ENCODE measurements at places on chromosomes 2 and 18.

- no peak for DNase-seq
Measured at GRCh38 chr2:105919191-105919811, 174.6 kb downstream of the NCK2 start.

DNA sequence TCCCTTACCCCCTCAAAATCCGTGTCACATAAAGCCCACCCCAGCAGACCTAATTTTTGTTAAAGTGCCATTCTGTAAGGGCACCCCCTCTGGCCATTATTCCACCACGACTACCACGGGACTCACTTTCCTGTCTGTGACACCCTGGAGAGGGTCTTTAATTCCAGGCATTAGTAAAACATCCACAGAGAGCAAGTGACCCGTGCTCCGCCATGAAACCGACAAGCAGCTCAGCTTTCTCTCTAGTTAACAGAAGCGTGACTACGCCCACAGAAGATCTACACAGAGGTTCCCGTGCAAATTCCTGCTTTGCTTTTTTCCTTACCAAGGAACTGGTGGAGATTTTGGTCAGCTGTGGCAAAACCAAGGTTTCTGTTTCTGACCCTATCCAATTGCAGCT lies 4.4 kb downstream of the SIGLEC15 start:
- no peak for DNase-seq

DNA sequence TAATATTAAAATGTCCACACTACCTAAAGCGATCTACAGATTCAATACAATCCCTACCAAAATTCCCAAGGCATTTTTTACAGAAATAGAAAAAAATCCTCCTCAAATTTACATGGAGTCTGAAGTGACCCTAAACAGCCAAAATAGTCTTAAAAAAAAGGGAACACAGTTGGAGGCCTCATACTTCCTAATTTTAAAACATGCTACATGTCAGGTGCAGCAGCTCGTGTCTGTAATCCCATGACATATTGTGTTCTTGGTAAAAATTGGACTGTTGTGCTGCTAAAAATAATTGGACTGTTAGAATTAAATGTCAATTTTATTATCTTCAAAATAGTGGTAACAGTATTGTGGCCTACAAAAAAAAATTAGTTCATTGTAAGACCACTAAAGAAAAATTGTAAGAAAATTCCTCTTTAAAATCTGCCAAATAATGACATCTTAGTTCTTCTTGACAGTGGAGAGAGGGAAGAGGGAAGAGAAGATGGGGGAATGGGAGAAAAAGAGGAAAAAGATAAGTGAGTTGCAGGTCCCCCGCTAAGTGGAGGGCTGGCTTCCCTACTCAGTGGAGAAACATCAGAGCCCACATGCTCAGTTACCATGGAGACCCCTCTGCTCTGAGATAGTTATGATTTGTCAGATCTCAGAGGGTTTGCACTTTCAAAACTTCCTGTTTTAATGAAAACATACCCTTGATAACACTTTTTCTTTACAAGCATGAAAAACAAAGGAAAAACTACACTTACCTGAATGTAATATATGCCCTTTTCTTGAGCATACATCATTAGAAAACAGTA lies 46.5 kb downstream of the UNC50 start:
- DNase-seq: no peak

- no peak for DNase-seq
Measured at GRCh38 chr18:54388203-54389142, 30.8 kb downstream of the C18orf54 start.

- no peak for DNase-seq
Measured at GRCh38 chr2:233807966-233808935, 30.1 kb downstream of the MROH2A start.

DNA sequence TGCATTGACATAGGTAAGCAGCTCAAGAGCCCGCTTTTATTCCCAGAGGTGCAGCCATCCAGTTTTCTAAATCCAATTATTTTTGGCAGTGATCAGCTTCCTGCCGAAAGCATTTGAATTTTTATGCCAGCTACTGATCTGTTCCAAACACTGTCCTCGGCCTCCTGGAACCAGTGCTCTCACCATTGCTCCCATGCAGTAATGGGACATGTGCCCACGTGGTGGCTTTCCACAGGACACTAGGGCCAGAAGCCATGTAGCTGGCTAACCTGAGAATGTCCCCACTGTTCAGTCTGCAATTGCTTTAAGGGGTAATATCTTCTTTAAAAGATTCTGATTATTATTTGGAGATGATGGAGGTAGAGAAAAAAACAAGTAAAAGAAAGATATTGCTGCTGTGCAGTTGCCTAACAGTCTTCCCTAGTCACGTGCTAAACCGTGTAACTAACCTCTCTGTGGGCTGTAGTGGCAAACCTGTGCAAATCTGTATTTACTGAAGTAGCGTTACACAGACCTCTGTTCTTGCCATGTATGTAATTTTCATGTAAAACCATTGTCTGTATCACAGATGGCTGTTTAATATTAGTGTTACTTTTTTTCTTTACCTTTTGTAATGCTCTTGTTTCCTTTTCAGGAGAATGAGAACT lies 13.0 kb downstream of the GRHL1 start:
- no peak for DNase-seq

DNA sequence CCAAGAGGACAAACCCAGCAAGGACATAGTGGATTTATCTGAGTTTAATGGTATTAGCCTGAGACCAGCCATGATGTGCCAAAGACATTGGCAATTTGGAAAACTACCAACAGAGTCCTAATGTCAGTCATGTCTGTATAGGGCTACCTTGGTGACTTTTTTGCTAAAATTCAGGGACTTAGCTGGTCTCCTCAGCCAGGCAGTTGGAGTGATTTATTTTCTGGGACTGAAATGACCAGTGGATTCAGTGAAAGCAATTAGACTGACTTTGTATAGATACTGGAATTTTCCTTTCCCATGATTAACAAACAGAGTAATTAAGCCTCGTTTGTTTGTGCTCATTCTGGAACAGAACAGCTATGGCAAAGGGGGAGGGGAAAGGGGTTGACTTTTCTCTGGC lies 55.0 kb downstream of the LYPD6 start:
- DNase-seq: no peak

DNA sequence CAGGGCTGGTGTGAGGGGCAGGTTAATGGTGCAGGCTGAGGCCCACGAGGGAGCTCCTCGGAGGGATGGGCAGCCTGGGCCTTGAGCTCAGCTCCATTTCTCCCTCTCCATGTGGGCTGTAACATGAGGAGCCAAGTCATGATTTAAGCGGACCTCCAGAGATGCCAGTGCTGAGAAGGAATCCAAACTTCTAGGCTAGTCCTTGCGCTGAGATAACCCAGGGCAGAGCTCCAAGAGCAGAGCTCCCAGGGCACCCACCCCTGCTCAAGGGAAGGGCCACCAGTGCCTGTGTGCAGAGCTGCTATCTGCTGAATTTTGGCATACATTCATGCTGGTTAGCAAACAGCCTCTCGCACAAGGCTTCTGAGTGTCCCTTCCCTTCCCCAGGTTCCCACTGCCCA lies 95.1 kb downstream of the MRO start:
- no peak for DNase-seq

GRCh38 chr2:168345601-168346000 lies 98.2 kb upstream of the STK39 start:
- no peak for DNase-seq

- DNase-seq: no peak
Measured at GRCh38 chr2:527581-527980, 149.6 kb downstream of the TMEM18 start.

DNA sequence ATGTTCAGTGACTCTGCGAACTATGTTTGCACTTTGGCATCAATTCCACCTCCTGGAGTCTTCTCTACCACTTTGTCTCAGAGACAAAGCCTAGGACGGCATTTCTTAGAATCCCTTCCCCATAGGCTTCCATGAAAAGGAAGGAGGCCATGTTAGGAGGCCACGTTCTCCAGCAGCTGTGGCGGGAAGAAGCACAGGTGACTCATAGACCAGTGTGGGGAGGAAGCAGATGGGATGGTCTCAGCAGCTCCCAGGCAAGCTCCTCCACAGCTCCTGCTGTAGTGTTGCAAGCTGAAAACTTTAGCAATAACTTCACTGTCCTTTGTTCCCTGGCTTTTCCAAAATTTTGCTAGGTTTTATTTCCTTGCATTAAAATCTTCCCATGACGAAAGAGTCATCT lies 781.3 kb upstream of the ID2 start:
- DNase-seq: no peak

DNA sequence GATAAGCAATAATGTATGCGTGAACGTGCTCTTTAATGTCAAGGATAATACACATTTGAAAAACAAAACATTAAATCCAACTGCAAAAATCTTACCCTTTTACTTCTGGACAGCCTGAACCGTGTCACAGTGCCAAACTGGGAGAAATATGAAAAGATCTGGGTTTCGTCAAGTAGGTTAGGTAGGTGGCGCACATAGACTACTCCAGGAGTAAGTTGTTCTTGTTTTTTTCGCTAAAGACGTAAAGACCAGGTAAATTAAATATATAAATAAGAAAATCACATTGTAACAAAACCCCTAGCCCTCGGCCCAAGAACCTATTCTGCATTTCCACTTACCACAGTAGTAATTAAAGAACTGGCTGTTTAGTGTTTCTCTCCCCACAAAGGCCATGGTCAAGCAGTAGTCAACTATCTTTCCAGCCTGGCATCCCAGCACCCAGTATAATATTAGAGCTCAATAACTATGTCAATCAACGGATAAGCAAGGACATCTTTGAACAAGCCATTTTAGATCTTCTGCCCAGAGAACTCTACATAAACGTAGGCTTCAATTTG lies 1.1 kb downstream of the NIFK start:
- no peak for DNase-seq

- no peak for DNase-seq
Measured at GRCh38 chr2:110677080-110677479, 783 bp downstream of the BUB1 start.

- no peak for DNase-seq
Measured at GRCh38 chr18:7458884-7459283, 108.2 kb upstream of the PTPRM start.

- DNase-seq: no peak
Measured at GRCh38 chr18:10365901-10366300, 88.5 kb upstream of the APCDD1 start.

- no peak for DNase-seq
Measured at GRCh38 chr2:208545403-208546042, 138.9 kb downstream of the PTH2R start.

DNA sequence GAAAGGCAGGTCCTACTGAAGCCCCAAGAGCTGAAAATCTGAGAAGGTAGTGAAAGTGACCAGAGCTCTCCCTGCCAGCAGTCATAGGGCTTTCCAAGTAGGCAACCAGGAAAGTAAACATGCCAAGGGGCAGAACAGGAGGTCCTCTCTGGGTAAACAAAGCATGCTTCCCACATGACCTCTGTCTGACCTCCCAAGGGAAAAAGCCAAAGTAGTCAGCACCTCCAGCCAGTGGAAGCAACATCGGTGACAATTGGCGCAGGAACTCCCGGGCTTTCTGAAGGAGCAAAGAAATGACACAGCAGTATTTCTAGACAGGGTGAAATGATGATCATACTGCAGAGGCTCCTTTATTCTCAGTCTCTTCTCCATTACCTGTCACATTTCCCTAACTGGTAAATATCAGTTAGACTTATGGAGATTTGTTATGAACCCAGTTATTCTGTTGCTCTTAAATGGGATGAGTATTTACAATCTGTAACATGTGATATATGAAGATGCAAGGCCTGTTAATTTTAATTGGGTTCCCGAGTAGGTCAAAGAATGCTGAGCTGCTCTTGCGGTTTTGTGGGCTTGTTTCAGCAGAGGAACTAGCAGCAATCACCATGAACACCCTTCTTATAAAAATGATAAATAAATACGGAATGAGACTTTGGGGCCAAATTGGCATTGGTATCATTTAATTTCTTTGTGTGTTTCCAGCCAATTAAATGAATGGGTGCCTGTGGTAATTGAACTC lies 321.0 kb downstream of the RND3 start:
- DNase-seq: no peak

DNA sequence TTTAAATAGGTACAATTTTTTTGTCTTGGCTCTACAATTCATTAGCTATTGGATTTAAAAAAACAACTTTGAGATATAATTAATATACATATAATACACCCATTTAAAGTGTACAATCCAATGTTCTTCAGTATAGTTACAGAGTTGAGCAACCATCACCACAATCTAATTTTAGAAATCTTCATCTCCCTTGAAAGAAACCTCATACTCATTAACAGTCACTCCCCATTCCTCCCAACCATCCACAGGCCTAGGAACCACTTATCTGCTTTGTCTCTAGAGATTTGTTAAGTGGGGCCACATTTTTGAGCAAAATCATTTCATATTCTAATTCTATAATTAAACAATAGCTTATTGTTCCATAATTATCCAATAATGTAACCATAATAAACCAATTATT lies 32.6 kb downstream of the MRPL33 start:
- DNase-seq: no peak

- DNase-seq: no peak
Measured at GRCh38 chr2:162828545-162828944, 10.0 kb downstream of the KCNH7 start.

All from activated T-helper 1 cell treated with anti-CD3 and anti-CD28 coated beads, Interleukin-2, amount 50 U/mL, for 16 hours (primary cell).